ENCODE measurements at places on chromosomes 1 and 21.
A peak's percentile ranks its signal among the peaks of the same experiment; 100 is the strongest.

- no peak for DNase-seq
Measured at GRCh38 chr1:109864930-109865612, 45.6 kb upstream of the CSF1 start.

- DNase-seq, result no peak
Measured at GRCh38 chr1:200629876-200630514, 9.4 kb upstream of the KIF14 start.

GRCh38 chr1:222995620-222996309 lies 147.3 kb downstream of the TLR5 start:
- no peak for DNase-seq

GRCh38 chr21:44803651-44804050 lies 2.0 kb upstream of the UBE2G2 start:
- no peak for DNase-seq

GRCh38 chr1:55500601-55501000 lies 285.4 kb upstream of the USP24 start:
- DNase-seq, result no peak

DNA sequence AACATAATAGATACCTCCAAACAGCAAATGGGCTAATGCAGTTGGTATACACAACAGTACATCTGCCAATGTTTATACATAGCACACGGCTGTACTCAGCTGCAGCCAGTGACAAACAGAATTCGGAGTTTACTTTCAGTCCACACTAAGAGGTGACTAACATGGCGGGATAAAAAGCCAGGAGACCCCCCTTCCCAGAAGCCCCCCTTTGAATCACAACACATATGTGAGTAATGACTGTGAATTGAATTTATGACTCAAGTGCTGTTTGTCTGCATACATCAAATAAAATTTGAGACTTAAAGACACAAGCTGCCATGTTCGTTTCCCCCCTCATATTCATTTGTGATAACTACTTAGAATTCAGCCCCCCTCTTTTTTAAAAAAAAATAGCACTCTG lies 113.2 kb downstream of the RUNX1 start:
- DNase-seq, result no peak

DNA sequence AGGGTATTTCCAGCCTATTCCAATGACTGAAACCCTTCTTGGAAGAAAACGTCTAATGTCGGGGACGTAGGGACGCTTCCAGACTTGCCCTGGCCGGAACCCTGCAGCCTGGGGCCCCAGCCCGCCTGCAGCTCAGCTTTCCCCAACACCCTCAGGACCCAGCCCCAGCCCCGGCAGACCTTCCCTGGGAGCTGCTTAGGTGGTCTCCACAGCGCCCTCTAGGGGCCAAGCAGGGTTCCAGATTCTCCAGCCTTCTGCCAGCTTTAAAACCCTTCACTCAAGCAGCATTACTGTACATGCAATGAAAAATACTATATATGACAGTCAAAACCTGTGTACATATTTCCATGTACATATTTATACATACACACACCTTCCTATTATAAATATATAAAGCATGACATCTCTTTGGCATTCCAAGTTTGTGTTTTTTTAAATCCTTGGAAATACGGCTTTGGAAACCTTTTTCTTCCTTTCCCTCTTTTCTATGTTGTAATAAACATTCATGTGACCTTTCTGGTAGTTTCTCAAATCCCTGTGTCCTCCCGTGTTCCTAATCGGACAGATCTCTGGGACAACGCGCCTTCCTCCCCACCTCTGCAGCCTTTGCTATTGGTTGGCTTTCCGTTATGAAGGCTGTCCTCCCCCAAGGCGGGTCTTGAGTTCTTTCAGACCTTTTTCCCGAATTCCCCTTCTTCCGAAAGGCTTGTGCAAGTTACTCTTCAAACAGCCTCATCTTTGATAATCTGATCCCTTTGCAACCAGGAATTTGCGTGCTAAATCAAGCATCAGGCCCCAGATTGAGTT lies 60.3 kb downstream of the STUM start:
- DNase-seq, result peak; percentile 43

DNA sequence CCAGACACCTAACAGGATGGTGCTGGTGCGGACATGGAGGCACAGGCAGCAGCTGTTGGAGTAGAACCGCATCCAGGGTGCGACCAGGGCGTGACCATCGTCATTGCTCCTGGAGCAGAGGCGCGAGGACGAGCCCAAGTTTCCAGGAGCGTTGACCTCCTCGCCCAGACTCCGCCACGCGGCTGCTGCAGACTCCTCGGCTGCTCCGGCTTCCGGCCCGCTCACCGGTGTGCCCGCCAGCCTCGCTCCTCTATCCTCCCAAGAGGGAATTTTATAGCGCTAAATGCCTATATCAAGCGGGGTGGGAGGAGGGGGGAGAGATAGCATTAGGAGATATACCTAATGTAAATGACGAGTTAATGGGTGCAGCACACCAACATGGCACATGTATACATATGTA lies 5.3 kb upstream of the S100A12 start:
- no peak for DNase-seq

- no peak for DNase-seq
Measured at GRCh38 chr1:32901823-32902534, 790 bp upstream of the TMEM54 start.

GRCh38 chr1:198968866-198969265 lies 330.0 kb downstream of the PTPRC start:
- DNase-seq, result no peak

- DNase-seq, result no peak
Measured at GRCh38 chr1:20358761-20359263, 68.1 kb downstream of the VWA5B1 start.

DNA sequence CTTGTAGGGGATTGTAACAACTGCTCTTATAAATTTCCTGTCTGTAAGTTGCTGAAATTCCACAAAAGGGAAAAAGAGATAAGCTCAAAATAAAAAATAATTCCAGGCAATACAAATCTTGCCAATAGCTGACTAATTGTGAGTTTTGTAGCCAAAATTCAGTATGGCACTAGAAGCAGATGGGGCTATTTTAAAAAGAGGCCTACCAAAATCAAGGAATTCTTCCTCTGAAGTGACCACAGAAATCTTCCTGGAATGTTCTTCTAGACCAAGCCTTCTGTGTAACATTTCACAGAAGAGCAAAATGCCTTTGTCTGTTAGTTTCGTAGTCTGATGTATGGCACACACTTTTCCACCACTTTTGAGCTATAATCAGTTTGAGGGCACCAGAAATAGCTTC lies 127.6 kb downstream of the CYYR1 start:
- no peak for DNase-seq

DNA sequence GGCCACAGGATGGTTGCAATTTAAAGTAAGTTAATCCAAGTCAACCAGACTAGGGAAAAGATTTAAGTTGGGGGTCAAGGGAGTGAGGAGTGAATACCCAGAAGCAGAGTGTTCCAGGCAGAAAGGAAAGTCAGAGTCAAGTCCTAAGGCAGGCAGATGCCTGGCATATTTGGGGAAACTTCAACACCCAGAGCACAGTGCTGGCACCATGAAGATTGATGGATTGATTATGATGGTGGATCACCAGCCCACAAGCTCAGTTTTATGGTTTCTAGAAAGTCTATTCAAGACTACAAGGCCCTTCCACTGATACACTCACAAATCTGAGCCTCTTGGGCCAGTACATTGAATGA lies 100.1 kb upstream of the DUSP10 start:
- DNase-seq, result no peak

DNA sequence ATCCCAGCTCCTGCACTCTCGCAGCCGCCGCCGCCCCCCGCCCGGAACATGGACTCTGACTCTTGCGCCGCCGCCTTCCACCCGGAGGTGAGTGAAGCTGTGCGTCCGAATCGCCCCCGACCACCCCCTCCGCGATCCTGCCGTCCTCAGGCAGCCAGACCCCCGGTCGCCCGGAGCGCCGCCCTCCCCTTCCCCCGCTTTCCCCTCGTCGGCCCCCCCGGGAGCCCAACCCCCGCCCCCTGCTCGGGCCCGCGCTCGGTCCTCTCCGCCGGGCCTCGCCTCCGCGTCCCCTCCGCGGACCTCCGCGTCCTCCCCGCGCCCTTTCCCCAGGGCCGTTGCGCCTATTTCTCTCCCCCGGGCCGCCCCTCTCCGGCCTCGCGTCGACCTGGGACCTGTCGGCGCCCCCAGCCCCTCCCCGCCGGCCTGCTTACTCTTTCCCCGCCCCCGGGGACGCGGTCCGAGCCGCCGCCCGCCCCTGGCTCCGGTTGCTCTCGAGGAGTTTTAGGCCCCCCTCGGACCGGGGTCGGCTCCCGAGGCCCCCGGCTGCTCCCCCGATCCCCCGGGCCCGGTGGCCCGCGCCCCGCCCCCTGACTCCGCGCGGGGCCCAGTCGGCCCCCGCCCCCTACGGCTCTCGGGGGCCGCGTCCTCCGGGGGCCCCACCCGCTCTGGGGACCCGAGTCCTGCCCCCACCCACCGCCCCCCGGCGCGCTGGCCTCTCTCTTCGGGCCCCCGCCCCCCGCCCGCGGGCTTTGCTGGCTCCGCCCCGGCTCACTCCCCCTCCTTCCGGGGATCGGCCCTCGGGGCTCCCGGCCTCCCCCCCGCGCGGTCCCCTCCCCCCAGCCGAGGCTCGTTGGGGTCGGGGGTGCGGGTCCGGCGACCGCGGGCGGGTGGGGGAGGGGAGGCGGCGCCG lies 743 bp downstream of the PHF13 start:
- DNase-seq, result peak; percentile 30

- DNase-seq, result no peak
Measured at GRCh38 chr21:36434144-36434543, 45.8 kb downstream of the CLDN14 start.

- DNase-seq, result no peak
Measured at GRCh38 chr1:22737374-22738068, 26.9 kb downstream of the EPHB2 start.
